ENCODE measurements at places on chromosomes 5 and 9.

- peak; percentile 75 for DNase-seq
Observed at GRCh38 chr9:109816490-109816889, 36.5 kb downstream of the PALM2AKAP2 start.

DNA sequence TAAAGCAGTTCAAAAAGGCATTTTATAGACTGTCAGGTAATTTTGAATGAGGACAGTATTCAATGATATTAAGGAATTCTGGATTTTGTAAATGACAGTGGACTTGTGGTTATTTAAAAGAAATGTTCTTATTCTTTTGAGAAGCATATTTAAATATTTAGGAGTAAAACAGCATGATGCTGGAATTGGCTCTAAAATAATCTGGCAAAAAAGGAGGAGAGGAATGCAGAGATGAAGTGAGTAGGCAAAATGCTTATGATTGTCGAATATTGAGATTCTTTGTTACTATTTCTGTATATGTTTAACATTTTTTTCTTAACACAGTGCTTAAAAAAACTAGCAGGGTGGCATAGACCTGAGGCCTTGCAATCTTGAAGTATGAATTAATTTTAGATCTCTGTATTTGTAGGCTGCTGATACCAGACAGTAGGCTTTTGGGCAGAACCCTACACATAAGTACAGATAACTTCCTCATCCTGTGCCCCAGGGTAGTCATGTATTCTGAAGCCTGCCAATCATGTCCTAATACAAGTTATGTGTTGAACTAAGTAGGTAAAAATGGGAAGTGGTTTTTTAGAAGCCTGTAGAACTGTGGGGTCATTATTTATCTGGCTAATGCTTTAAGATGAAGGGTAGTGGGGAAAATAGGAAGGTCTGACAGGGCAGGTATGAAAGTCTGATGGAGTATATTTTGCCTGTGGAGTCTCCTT, 9.4 kb downstream of the CD180 start:
- peak; percentile 86 for DNase-seq

DNA sequence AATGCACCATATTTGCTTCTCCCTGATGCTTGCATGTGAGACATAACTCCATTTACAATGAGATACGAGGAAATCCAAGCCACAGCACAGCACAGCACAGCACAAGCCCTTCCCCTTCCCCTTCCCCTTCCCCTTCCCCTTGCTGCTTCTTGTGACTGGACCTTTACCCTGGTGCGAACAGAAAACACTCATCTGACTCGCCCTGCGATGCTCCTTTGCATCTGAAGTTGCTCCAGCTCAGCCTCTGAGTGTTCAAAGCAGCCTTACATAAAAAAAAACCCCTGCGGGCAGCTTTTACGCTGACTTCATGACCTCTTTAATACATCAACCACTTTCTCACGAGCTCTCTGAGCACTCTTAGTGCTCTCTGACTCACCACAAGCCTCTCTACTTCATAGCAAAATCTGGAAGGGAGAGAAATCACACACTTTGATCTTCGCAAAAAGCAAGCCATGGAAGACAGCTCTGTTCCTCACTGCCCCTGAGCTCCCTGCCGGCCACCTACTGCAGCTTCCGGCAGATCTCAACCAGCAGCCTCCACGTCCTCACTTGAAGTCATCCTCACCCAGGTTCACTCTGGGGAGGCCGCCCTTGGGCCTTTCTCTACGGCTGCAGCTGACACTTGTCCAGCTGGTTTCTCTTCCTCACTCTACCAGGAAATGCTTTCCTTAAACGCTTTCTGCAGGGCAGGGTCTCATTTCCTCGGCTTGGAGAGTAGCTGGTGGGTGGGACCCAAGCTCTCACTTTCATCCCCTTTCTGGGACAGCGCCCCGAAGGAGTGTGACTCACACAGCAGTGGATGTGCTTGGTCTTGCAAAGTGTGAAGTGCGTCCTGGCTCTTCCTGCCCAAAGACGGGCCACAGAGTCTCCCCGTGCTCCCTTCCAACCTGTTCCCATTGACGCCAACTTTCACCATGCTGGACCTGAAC, 5.3 kb downstream of the SLC34A1 start:
- peak; percentile 74 for DNase-seq

- DNase-seq, result no peak
Observed at GRCh38 chr5:91144491-91145332, 238.4 kb downstream of the ARRDC3 start.

- DNase-seq, result no peak
Observed at GRCh38 chr9:38639577-38639940, 19.2 kb upstream of the ANKRD18A start.

- no peak for DNase-seq
Observed at GRCh38 chr9:122797316-122798063, 2.4 kb upstream of the OR1K1 start.

- DNase-seq, result no peak
Observed at GRCh38 chr5:169668732-169669131, 31.7 kb downstream of the DOCK2 start.

- no peak for DNase-seq
Observed at GRCh38 chr5:94522117-94522516, 96.3 kb downstream of the KIAA0825 start.

GRCh38 chr5:9034649-9035048, 511.2 kb downstream of the SEMA5A start:
- DNase-seq, result no peak

GRCh38 chr5:99865159-99865558, 670.0 kb upstream of the FAM174A start:
- DNase-seq, result no peak

DNA sequence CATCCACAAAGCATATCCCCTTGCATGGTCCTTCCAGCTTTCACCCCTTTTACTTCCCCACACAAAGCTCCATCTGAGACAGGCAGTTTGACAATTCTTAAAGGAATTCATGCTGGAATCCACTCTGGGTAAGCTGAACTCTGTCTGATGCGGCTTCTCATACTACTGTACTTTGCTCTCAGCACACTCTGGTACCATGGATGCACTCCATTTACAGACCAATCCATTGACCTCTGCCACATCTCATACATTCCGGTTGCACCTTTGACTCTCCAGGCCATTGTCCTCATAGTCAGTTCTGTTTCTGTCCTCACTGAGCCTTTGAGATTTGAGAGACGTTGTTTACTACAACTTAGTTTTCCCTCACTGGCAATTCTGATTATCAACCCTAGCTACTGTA, 12.2 kb downstream of the SPATA9 start:
- DNase-seq, result no peak

DNA sequence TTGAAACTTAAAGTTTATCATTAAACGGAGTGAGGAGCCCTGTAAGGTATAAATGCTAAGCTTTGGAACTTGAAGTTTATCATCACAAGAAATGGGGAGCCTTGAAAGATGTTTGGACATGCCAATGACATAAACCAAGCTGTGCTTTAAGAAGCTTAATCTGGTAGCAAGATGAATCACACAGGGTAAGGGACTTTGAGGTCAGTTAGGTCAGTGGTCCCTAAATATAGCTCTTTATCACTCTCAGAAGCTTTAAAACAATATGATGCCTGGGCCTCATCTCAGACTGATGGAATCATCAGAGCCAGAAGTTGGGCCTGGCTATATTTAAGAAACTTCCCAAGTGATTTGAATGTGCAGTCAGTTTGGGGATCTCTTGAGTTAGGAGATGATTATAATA, 85.7 kb downstream of the TNC start:
- no peak for DNase-seq

Measured in inflammatory macrophage (primary cell).